ENCODE measurements at places on chromosomes 2 and 18. TPM values are rescaled to one million over a fixed set of nuclear protein-coding genes. Genes with fewer than 3 reads are reported as not detected.

Gene ANKRD29
- 16.7 TPM for total RNA-seq

Gene HOXD9
- 1.8 TPM for total RNA-seq

Gene ZAP70
- not detected for total RNA-seq

Gene TMEM182
- total RNA-seq = 3.6 TPM

Gene RGPD4
- 0.11 TPM for total RNA-seq

Gene MAP3K19
- not detected for total RNA-seq

Gene FSHR
- total RNA-seq = not detected

Gene DSC1
- not detected for total RNA-seq

Gene IKZF2
- total RNA-seq = 0.09 TPM

Gene SERPINB10
- total RNA-seq = not detected

Gene SLC11A1
- 0.20 TPM for total RNA-seq

Gene NEURL3
- 1.0 TPM for total RNA-seq

Gene CD8B
- total RNA-seq = not detected

Gene FBXO15
- total RNA-seq = 0.90 TPM

Gene TTN
- 0.01 TPM for total RNA-seq

Gene HS6ST1
- 13.5 TPM for total RNA-seq

Gene PSMA8
- not detected for total RNA-seq

Gene CNRIP1
- 2.3 TPM for total RNA-seq

Gene CCBE1
- 12.5 TPM for total RNA-seq

Gene ADD2
- 22.3 TPM for total RNA-seq

Gene NT5DC4
- total RNA-seq = not detected

Gene PLGLB2
- total RNA-seq = not detected

Gene MAP2
- 1.3 TPM for total RNA-seq

Gene KIF1A
- total RNA-seq = 0.69 TPM

Gene PKDCC
- 21.8 TPM for total RNA-seq

Gene FAM161A
- 5.0 TPM for total RNA-seq

Gene EVX2
- total RNA-seq = not detected

Gene OTOF
- 0.08 TPM for total RNA-seq

Gene KIF5C
- total RNA-seq = 0.32 TPM

Gene HOXD4
- total RNA-seq = 0.56 TPM

Gene TNFAIP6
- 1.2 TPM for total RNA-seq

Gene SKA1
- total RNA-seq = 12.4 TPM

Gene NEB
- total RNA-seq = 0.11 TPM

Gene UGT1A6
- 1.6 TPM for total RNA-seq

Gene PDCD1
- not detected for total RNA-seq

Gene GCG
- not detected for total RNA-seq

Gene CRYBA2
- not detected for total RNA-seq

Gene TUBA3E
- total RNA-seq = 0.78 TPM

Gene TXNL4A
- 153 TPM for total RNA-seq

Gene ANO7
- total RNA-seq = 2.2 TPM

Gene PAX3
- total RNA-seq = not detected

Gene CYTIP
- total RNA-seq = not detected

Gene INO80D
- 1.8 TPM for total RNA-seq

Gene C2orf72
- 5.3 TPM for total RNA-seq

Gene HOXD13
- 0.24 TPM for total RNA-seq

Gene DTNA
- 0.14 TPM for total RNA-seq

Gene ALPP
- 2.7 TPM for total RNA-seq

Gene REG1A
- total RNA-seq = not detected

Gene CCDC178
- total RNA-seq = not detected

Gene SPP2
- total RNA-seq = not detected

Gene IL37
- total RNA-seq = not detected

Gene LIMS4
- total RNA-seq = 0.62 TPM

Gene ACTG2
- not detected for total RNA-seq

Gene RGPD6
- total RNA-seq = 7.2 TPM

Gene TMEM37
- 1.5 TPM for total RNA-seq

Gene KANSL3
- 31.2 TPM for total RNA-seq

All from A549 treated with ZK216348 at 1 μM for 4 hours (cell line).